ENCODE measurements at places on chromosomes 12 and 14.

- DNase-seq, result no peak
Measured at GRCh38 chr14:68318828-68319227, 474.0 kb downstream of the ZFP36L1 start.

DNA sequence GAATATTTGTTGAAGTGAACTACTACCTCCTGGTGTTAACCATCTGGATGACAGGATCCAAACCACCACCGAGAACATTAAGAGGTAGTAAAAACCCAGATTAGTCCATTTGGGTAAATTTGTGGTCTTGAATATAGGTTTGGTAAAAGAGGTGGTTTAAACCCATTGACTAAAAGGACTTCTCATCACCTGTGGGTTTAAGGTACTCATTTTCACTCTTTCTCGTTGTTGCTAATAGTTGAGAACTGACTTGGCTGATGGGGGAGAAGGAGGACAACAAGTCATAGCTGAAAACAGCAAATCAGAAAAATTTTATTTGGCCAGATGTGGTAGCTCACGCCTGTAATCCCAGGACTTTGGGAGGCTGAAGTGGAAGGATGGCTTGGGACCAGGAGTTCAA is 59.2 kb downstream of the ACADS start:
- DNase-seq, result no peak

GRCh38 chr12:114678718-114679117 is 5.3 kb downstream of the TBX3 start:
- no peak for DNase-seq

DNA sequence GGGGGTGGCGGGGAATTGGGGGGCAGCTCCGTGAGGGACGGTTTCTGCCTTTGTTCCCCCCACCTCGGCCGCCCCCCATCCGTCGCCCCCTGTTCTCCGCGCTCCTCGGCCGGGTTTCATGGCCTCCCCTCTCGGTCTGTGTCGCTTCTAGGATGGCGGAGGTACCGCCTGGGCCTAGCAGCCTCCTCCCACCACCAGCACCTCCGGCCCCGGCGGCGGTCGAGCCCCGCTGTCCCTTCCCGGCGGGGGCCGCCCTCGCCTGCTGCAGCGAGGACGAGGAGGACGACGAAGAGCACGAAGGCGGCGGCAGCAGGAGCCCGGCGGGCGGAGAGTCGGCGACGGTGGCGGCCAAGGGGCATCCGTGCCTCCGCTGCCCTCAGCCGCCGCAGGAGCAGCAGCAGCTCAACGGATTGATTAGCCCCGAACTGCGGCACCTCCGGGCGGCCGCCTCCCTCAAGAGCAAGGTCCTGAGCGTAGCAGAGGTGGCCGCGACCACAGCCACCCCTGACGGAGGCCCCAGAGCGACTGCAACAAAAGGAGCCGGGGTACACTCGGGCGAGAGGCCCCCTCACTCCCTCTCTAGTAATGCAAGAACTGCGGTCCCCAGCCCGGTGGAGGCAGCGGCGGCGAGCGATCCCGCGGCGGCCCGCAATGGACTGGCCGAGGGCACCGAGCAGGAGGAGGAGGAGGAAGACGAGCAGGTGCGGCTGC is 575 bp downstream of the NAA30 start:
- no peak for DNase-seq

DNA sequence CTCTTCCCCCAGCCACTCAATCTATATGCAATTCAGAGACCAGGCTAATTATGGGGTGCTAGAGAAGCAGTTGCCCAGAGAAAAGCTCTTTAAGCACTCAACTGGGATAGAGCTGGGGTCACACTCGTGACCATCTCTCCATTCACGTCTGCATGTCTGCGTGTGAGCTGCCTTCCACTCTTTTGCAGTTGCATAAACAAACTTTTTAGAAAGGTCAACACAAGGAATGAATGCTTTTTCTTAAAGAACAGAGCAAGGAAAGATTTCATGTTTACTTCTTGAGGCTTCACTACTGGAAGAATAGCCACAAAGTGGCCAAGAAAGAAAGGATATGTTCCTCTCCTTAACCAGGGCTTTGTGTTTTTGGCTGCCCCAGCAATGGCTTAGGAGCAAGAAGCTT is 151.1 kb downstream of the SAMD4A start:
- DNase-seq, result no peak

DNA sequence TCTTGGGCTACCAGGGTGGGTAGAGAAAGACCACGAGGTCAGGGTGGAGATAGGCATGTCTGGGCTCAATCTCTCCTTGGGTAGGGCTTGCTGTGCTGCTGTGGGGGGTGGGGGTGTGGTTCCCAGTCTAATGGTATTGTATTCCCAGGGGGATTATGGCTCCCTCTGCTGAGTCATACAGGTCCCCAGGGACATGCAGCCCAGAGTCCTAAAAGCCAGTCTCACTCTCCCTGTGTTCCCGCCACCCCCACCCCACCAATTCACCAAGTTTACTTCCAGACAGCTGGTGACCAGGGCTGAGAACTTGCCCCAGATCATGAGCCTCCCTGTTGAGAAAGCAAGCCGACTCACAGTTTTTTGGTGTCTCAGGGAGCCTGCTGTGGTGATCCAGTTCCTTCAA is 367.6 kb downstream of the C12orf75 start:
- no peak for DNase-seq

DNA sequence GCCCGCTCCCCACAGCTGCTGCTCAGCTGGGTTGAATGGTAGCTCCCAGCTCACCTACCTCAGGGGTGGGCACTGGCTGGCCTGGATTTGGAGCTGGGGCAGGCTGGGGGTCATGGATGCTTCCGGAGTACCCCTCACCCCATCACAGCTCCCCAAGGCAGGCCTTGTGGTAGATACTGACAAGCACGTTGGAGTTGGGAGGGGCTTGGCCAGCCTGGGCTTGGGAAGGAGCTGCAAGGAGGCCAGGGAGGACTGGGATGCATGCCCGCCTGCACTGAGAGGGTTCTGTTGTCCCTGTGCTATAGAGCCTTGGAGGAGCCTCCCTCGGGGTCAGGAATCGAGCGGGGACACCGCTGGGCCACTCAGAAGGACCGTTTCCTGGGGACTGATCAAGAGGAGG is 14.2 kb downstream of the TMEM63C start:
- DNase-seq, result no peak

- no peak for DNase-seq
Measured at GRCh38 chr14:61625165-61625564, 70.1 kb upstream of the HIF1A start.

DNA sequence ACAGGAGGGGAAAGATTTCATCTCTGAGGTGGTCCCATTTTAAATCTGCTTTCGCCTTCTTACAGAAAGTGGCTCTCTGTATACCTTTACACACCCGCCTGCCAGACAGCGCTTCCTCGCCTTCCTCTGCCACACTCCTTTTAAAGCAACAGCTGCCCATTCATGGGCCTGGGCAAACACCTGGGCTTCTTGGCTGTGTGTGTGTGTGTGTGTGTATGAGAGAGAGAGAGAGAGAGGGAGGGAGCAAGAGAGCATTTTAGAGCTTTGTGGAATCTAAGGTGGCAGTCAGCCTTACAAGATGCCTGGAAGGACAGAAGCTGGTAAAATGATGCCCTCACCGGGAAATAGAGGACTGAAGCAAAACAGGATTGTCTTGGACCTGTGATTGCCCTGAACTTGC is 20.0 kb downstream of the PTHLH start:
- DNase-seq, result no peak

GRCh38 chr14:101191721-101192660 is 288.5 kb upstream of the RTL1 start:
- peak; percentile 32 for DNase-seq

DNA sequence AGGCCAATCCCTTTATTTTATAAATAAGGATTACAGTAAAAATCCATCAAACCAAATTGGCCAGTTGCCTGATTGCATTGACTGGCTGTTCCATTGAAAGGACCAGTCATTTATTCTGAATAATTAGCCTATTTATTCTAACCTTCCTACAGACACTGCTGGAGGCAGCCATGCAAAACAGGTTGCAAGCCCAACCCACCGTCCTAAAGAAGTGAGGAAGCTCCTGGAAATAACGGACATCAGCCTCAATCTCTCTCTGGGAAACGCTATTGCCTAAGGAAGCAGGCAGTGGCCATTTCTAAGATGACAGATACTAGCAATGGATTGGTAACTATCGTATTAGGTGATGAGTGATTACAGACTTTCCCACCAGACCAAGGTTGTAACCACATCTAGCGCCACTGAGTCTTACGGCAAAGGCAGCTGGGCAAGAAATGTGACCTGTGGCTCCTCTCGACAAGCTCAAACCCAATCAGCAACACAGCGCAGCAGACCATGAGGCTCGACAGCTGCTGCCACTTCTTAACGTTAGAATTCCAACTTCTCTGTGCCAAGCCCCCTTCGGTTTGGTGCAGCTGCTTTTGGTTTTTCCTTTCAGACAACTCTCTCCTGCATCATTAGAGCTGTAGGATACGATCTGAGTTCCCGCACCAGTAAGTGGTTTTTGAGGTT is 134.2 kb downstream of the KCNK10 start:
- no peak for DNase-seq

- DNase-seq, result no peak
Measured at GRCh38 chr12:82627799-82628198, 58.9 kb upstream of the TMTC2 start.

DNA sequence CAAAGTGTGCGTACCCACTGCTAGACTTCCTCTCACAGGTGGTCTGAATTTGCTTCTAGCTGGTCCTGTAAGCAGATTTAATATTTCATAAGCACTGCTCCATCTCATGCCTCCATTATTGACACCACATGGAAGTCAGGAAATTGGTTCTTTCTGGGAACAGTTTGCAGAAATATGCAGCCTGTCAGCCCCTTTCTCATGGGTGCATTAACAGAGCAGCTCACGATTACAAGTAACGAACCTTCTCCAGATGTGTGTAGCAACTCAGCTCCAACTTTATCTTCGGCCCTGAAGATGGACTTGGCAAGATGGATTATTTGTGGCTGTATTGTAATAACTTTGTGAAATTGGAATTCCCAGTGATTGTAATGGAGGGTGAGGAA is 214.5 kb upstream of the DDHD1 start:
- DNase-seq, result no peak

DNA sequence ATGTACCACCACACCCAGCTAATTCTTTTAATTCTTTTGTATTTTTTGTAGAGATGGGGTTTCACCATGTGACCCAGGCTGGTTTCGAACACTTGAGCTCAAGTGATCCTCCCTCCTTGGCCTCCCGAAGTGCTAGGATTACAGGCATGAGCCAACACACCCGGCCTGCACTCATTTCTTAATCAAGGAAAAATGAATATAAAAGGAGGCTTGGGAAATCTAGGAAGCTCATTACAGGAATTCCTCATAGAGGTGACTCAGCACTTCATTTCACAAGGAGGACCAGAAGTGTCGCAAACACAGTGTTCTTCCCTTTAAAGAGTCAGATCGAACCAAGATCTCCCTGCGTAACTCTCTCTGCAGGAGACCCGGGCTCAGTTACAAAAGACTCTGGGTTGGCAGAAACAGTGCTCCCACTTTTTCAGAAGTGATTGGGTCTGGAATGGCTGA is 30.3 kb downstream of the NFKBIA start:
- peak; percentile 79 for DNase-seq

GRCh38 chr12:4700621-4701026 is 19.6 kb upstream of the GALNT8 start:
- peak; percentile 85 for DNase-seq

GRCh38 chr14:28776482-28777266 is 10.1 kb downstream of the FOXG1 start:
- no peak for DNase-seq

DNA sequence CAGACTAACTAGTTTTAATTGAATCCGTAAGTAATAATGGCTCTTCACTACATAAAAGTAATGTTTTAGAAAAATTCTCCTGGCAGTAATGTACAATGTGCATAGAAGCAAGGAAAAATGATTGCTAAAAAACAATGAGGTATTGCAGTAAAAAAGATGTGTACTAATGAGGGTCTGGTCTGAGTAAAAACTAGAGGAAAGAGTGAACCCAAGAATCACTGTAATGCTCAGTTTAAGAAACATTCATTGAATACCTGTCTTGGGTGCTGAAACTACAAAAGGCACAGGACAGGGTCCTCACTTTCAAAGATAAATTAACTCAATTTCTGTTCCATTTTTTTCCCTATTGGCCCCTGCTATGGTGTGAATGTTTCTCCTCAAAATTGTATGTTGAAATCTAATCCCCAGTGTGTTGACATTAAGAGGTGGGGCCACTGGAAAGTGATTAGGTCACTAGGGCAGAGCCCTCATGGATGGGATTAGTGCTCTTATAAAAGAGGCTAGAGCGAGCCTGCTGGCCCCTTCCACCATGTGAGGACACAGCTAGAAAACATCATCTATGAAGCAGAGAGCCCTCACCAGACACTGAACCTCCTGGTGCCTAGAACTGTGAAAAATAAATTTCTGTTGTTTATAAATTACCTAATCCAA is 51.6 kb downstream of the RPS6KA5 start:
- peak; percentile 65 for DNase-seq

GRCh38 chr12:13339538-13339937 is 143.0 kb downstream of the EMP1 start:
- no peak for DNase-seq

DNA sequence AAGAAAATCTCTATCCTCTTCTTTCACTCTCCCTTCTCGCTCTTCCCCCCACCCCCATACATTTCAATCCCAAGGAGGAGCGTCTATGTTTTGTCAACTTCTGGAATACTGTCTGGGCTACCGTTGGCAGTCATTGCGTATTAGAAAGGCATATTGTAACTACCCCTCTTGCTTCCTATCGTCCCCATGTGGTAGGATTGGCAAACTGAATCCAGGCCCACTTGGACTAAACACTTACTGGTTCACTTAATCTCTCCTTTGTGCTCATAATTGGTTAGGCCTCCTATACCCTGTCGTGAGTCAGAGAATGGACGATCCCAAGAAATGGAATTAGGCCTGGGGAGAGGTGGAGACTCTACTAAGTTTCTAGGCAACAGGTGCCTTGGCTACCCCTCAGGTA is 68.8 kb upstream of the SLC8A3 start:
- DNase-seq, result no peak

DNA sequence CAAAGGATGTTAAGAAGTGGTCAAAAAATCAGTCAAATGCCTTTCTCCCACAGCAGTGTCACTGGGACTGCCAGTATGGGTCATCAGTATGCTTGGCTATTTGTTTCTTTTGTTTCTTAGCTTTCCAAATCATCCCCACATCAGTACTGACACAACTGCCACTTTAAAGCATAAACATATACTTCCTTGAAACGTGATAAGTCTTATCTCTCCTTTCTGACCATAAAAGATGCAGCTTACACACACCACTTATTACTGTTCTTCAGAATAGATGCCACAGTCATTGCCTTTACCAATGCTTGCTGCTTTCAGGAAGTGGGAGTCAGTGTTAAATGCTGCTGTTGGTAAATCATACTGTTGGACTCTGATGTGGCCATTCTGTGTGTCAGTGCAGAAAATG is 18.6 kb upstream of the GARIN2 start:
- no peak for DNase-seq

- no peak for DNase-seq
Measured at GRCh38 chr14:96832351-96832750, 35.2 kb downstream of the VRK1 start.

- DNase-seq, result no peak
Measured at GRCh38 chr12:8692573-8692972, 5.2 kb upstream of the RIMKLB start.

- DNase-seq, result no peak
Measured at GRCh38 chr12:95368931-95369330, 105.0 kb upstream of the METAP2 start.

Data from right atrium auricular region (tissue), 2 donors.